ENCODE measurements at places on chromosomes 1 and 21.

DNA sequence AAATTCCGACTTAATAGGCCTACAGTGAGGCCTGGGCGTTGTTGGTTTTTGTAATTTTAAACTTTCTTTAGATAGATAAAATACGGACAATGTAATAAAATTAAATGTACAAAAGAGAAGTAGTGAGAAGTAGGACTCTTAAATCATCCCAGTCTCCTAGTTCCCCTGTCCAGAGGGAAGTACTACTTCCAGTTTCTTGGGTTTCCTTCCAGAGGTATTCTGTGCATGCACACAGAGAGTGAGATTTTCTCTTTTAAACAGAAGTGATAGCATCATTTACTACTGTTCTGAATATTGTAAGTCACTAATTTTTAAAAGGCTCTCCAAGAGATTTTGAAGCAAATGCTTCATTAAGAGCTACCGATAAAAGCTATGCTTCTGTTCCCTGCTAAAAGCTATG is 7.2 kb upstream of the FNBP1L start:
- DNase-seq = no peak

DNA sequence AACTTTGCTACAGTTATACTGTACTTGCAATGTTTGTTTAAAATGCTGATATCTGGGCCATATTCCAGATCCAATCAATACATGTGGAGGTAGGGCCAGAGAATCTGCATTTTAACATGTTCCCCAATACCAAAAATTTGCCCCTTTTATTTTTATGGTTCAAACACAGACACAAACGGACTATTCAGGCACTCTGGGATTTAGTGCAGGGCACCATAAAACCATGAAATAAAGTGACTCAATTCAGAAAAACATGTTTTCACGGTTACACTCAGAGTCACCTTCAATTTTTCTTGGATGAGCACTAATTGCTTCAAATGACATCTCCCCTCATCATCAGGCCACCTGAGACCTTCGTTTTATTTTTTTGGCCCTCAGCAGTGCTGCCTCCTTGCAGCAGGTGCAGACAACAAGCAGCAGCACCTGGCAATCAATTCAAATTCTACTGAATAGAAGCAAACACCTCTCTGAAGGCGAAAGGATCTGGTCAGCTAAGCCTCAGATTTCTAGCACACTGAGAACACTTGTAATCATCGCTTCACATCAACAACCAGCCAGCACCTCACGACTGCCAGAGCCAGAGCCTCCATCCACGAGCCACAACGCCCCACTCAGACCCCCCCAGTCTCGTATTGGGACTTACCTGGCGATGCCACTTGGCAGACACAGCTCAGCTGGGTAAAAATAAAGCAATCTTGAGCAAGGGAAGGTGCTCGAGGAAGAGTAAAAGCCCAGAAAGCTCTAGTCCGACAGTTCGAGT is 1.1 kb downstream of the ERO1B start:
- DNase-seq = no peak

GRCh38 chr1:164380893-164381292 is 178.1 kb upstream of the PBX1 start:
- peak; percentile 3 for DNase-seq

DNA sequence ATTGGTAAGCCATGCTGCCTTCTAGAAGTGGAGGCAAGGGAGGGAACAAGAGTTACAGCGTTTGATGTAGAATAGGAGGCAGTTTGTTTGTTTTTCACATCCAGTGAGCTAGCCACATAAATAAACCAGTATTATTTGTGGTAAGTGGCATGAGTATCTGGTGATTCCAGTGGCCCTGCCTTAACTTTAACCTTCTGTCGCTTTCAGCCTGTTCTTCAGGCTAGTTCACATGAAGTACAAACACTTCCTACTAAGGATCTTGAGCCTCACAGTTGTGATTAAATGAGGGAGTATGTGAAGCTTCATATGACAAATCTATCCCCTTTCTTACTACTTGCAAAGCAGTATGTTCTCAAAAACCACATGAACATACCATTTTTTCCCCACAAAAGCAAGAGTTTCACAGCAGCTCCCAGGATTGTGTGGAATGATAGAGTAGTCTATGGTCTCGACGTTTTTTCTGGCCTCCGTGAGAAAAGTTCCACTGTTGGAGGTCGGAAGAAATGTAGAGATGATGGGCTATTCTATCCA is 59.5 kb downstream of the PHACTR4 start:
- DNase-seq = no peak

GRCh38 chr1:10368194-10368593 is 30.7 kb upstream of the PGD start:
- DNase-seq = no peak

- DNase-seq = peak; percentile 74
These were observed 12.1 kb downstream of the C8A start for GRCh38 chr1:56866656-56867055.

GRCh38 chr1:108502624-108503023 is 52.5 kb downstream of the NBPF6 start:
- DNase-seq = peak; percentile 58
